ENCODE measurements at places on chromosomes 13 and 19.

- DNase-seq = no peak
Observed at GRCh38 chr19:35510626-35510964, 2.9 kb downstream of the DMKN start.

- no peak for DNase-seq
Observed at GRCh38 chr13:112244495-112245177, 131.5 kb upstream of the SPACA7 start.

- no peak for DNase-seq
Observed at GRCh38 chr19:10293637-10294367, 4.0 kb downstream of the ICAM5 start.

DNA sequence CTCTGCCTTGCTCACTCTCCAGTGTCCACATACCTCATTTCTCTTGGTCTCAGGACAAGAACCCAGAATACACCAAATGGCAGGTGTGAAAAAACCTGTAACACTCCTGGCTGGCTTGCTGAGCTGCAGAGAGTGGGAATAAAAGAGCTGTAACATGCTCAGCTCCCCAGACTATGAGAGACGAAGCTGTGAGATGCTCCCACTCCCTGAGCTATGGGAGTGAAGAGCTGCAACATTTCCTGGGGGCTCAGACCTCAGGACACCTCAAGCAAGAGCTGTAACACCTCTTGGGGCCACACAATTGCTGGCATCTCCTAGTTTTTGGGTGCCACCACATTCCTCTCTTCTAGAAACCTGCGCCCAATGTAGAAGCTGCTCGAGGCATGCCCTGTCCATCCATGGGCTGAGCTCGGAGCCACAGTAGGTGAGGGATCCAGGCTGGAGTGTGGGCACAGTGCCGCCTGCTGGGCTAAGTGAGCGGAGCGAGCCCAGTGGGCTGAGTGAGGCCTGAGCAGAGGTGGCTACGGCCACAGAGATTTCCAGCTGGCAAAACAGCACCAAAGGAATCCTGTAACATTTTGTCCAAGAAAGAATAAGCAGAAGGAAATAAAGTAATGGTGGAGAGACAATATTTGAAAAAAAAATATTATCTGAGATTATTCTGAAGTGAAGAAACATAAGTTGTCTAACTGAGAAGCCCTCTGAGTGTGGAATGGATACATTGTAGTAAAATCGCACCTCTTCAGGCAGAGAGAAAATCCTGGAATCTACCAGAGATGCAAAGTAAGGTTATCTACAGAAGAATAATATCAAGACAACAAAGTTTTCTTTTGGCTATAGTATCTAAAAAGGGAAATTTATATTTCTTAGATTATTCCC lies 186.2 kb upstream of the PCDH9 start:
- DNase-seq = no peak

- DNase-seq = no peak
Observed at GRCh38 chr19:46776927-46777911, 11.2 kb downstream of the SLC1A5 start.

- DNase-seq = peak; percentile 63
Observed at GRCh38 chr19:39126312-39127187, 964 bp downstream of the PAK4 start.

DNA sequence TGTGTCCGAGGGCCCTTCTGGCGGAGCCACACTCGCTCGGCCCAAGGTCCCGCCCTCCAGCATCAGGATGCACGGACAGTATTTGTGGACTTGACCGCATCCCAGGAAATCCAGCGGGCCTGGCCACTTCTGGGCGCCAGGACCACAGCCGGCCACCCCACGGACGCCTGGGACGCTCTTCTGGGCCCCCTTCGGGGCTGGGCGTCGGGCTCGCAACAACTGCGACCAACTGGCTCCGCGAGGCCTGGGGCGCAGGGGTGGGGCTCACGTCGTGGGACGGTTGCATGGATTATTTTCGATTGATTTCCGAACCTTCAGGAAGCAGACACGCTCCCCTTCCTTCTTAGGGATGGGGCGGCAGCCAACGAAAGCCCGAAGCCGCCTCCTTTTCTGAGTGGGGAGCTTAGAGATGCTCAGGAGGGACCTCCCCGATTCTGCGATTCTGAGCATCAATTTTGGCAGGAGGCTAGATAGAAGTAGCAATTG lies 521 bp upstream of the NUP58 start:
- no peak for DNase-seq

GRCh38 chr13:103287659-103288058 lies 221.4 kb upstream of the SLC10A2 start:
- DNase-seq = no peak

GRCh38 chr13:39920613-39921012 lies 265.2 kb downstream of the COG6 start:
- no peak for DNase-seq

All from NCI-H526 treated with DMSO at 0.1 percent for 48 hours (cell line).